CD4-positive, CD25-positive, alpha-beta regulatory T cell (primary cell): ENCODE measurements at places on chromosomes 1 and 21. TPM values are rescaled to one million over a fixed set of nuclear protein-coding genes. Genes with fewer than 3 reads are reported as not detected.

DNA sequence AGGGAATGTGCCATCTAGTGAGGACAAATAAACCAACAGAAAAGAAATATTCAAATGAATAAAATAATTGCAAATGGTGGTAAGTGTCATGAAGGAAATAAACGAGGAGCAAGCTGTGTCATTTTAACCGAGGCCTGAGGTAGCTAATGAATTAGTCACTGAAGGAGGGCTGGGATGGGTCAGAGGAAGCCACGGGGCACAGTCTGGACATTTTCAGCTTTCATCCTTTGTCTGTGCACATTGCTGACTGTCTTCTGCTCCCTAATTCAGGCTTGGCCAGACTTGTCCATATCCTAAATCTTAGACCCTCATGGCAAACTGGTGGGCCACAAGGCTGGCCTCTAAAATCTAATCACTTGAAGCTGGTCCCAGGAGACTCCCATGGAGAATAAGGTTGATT lies 138.4 kb downstream of the RHOU start:
- no peak for DNase-seq
- no peaks in the 10 kb centered on the region for H3K27me3 ChIP-seq
- no peak overlapping the region for H3K4me3 ChIP-seq
- H3K4me1 ChIP-seq: no peaks in the 10 kb centered on the region
- H3K36me3 ChIP-seq: no peaks in the 10 kb centered on the region

SDC3 gene
- 0.12 TPM for total RNA-seq

LDLRAD2 gene
- total RNA-seq: 0.27 TPM

PLA2G2C gene
- total RNA-seq: not detected

ATXN7L2 gene
- 13.2 TPM for total RNA-seq

GRCh38 chr21:28235169-28235895 lies 757.3 kb downstream of the LTN1 start:
- H3K27ac ChIP-seq: no peak overlapping the region
- no peak overlapping the region for H3K4me3 ChIP-seq

VWA5B1 gene
- not detected for total RNA-seq

- no peak overlapping the region for H3K27ac ChIP-seq
- H3K36me3 ChIP-seq: no peaks in the 10 kb centered on the region
- H3K4me1 ChIP-seq: no peaks in the 10 kb centered on the region
- H3K27me3 ChIP-seq: peaks cover 4% of the 10 kb centered on the region
- H3K4me3 ChIP-seq: no peak overlapping the region
Observed at GRCh38 chr1:235511470-235512240, 7.4 kb upstream of the B3GALNT2 start.

UMODL1 gene
- 0.35 TPM for total RNA-seq

DNA sequence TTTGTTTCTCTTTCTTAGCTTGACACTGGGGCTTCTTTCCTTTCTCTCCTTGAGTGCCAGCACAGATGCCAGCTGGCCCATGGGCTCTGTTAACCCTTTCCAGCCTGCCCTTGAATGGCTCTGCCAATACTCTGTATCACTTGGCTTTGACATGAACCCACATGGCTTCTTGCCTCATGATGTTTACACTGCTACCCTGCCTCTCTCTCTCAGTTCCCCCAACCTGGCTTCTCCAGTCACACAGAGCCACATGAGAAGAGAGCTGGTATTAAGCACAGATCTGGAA lies 262.4 kb downstream of the OMA1 start:
- H3K4me1 ChIP-seq: no peaks in the 10 kb centered on the region
- H3K36me3 ChIP-seq: no peaks in the 10 kb centered on the region
- H3K4me3 ChIP-seq: no peak overlapping the region
- no peak for DNase-seq
- no peaks in the 10 kb centered on the region for H3K27me3 ChIP-seq

DNA sequence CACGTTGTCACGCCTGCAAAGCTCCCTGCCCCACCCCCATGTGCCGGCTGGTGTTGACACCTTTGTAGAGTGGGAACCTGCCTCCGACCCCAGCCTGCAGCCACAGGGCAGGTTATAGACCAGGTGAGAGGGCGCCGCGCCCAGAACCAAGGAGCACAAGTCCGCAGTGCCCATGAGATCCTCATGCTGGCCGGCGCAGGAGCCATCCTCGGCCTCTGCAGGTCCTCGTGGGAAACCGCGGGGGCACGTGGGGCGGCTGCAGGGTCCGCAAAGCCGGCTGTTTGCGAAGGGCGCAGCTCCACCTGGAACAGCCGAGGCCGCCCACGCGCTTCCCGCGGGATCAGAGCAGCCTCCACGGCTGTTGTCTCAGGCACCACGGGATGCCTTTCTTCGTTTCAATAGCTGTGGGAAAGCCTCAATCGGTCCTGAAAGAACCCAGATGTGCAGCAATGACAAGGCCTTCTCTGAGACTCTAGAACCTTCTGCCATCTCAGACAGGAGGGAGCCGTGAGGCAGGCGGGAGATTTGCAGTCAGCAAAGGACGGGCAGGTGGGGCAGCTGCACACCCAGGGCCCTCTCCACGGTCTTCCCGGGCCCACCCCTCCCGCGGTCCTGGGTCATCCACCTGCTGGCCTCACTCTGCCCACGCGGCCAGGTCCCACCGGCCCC lies 29.9 kb downstream of the POFUT2 start:
- no peak overlapping the region for H3K27ac ChIP-seq
- H3K4me3 ChIP-seq: no peak overlapping the region
- no peaks in the 10 kb centered on the region for H3K36me3 ChIP-seq
- no peak for DNase-seq
